Small intestine (tissue), 16 donors: ENCODE measurements at places on chromosomes 2 and 18.

DNA sequence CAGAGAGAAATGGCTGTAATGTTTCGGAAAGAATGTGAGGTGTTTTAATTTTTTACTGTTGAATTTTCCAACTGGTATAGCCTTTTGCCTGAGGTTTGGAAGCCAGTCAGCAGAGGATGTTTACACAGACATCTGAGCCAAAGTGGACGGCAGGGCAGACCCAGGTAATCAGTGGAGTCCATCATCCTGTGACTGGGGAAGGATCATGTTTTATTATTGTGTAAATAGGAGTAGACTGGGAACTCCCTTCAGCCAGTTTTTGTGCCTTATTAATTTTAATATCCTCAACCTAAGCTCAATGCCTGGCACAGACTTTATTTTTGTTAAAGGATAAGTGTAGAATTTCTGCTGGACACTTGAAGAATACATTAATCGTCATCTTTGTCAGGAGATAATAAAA, 142.0 kb upstream of the GAREM1 start:
- no peaks in the 10 kb centered on the region for H3K4me1 ChIP-seq
- H3K27ac ChIP-seq = no peak overlapping the region
- no peak for DNase-seq
- H3K27me3 ChIP-seq = no peaks in the 10 kb centered on the region
- H3K4me3 ChIP-seq = no peak overlapping the region
- H3K36me3 ChIP-seq = no peaks in the 10 kb centered on the region

GRCh38 chr2:148882051-148882450, 7.0 kb downstream of the KIF5C start:
- peak; percentile 12 for DNase-seq
- no peaks in the 10 kb centered on the region for H3K36me3 ChIP-seq
- no peak overlapping the region for H3K27ac ChIP-seq
- H3K4me3 ChIP-seq = no peak overlapping the region
- no peaks in the 10 kb centered on the region for H3K4me1 ChIP-seq

DNA sequence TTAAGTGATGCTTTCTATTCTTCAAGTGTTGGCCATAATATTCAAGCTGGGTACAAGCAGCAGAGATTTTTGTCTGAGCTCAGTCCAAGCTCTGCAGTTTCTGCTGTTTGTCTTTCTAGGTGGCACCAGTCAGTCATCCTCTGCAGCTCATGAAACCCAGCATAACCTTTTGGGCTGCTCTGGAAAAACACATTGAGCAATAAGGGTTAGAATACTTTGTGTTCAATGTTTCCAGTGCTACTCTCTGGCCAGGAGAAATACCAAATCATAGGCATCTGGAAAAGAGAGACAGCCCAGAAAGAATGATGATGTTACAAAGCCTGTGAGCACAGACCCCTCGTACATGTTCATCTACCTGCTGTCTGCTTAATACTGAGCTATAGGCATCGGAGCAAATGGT, 19.5 kb upstream of the WIPF1 start:
- H3K36me3 ChIP-seq = no peaks in the 10 kb centered on the region
- H3K4me1 ChIP-seq = peaks cover 5% of the 10 kb centered on the region
- no peaks in the 10 kb centered on the region for H3K27me3 ChIP-seq
- no peak overlapping the region for H3K27ac ChIP-seq
- H3K4me3 ChIP-seq = no peak overlapping the region

DNA sequence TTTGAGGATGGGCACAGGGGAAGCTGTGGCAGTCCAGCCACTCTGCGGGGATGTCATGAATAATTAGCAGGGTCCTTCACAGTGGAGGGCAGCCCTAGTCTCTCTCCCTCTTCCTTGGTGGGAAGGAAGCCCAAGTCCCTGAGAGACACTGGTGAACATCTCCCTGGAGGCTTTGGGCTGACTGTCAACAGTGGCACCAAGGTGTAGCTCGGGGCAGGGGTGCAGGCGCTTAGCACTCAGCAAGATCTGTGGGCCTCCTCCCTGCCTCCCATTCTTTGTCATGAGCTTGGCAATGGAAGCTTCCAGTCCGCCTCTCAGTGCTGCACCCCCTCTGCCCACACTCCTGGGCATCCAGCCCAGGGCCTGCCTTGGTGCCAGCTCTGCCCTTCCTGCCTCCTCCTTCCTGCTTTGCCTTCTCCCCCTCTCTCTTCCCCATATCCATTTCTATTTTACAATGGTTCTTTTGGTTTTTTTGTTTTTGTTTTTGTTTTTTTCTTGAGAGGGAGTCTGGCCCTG, 59.4 kb downstream of the STEAP3 start:
- no peaks in the 10 kb centered on the region for H3K4me1 ChIP-seq
- no peaks in the 10 kb centered on the region for H3K36me3 ChIP-seq
- no peak overlapping the region for H3K4me3 ChIP-seq
- no peak overlapping the region for H3K27ac ChIP-seq

GRCh38 chr2:170148161-170148560, 29.8 kb upstream of the MYO3B start:
- H3K36me3 ChIP-seq = no peaks in the 10 kb centered on the region
- H3K4me1 ChIP-seq = no peaks in the 10 kb centered on the region
- H3K27me3 ChIP-seq = no peaks in the 10 kb centered on the region

DNA sequence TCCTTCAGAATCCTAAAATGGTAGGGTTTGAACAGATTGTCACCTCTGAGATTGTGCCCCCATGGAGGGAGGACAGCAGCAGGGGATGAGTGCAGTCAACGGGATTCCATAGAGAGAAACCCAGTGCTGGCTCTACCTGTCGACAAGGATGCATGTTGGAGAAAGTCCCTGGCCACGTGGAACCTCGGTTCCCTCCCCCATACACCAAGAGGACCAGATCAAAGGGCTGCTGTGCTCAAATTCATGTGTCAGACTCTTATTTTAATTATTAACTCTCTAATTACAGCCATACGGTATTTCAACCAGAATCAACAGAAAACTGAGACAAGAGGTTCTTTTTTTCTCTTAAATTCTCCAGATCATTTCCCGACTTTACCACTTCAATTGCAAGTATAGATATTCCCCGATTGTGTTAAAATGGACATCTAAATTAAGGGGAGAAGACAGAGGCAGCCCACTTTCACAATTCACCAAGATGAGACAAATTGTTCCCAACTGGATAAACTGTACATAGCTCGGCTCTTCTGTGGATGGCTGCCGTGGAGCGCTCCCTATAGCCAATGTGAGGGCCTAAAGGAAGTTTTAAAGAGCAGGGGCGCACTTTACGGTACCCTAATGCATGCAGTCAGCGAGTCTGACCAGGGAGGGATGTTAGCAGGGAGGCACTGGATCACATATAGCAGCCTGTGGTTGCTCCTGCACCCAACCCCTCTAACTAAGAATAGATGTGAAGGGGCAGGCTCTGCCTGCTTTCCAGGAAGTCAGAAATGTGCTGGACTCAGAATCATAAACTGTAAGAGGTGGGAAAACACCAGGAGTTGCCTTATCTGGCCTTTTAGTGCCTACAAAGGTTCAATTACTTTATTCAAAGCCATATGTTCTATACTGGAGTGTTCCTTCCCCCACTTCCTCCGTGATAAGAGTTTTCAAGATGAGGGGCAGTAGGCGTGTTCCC, 123.1 kb downstream of the CACNB4 start:
- DNase-seq = peak; percentile 4
- H3K36me3 ChIP-seq = no peaks in the 10 kb centered on the region
- no peaks in the 10 kb centered on the region for H3K27me3 ChIP-seq
- no peak overlapping the region for H3K27ac ChIP-seq
- H3K4me1 ChIP-seq = no peaks in the 10 kb centered on the region

DNA sequence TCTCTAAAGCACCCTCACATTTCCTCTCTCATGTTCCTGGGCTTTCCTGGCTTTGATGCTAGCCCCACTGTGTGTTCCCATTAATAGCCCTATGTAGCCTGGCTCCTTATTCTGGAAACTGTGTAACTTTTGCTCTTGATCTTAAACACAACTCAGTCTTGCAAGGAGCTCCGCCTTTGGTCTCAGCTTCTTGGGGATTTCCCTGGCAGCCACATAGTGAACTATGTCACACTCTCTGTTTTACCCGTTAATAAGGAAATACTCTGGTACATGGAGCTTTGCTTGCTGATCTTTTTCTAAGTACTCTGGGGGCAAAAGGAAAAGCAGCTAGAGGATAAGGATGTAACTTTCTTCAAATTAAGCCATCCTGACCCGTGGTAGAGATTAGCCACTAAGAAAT, 259.3 kb downstream of the NEDD4L start:
- no peak overlapping the region for H3K27ac ChIP-seq
- peak; percentile 50 for DNase-seq
- no peaks in the 10 kb centered on the region for H3K27me3 ChIP-seq
- no peak overlapping the region for H3K4me3 ChIP-seq
- peaks cover 12% of the 10 kb centered on the region for H3K36me3 ChIP-seq

- DNase-seq = no peak
- no peak overlapping the region for H3K4me3 ChIP-seq
- H3K27me3 ChIP-seq = no peaks in the 10 kb centered on the region
- H3K4me1 ChIP-seq = peaks cover 6% of the 10 kb centered on the region
- H3K27ac ChIP-seq = no peak overlapping the region
- H3K36me3 ChIP-seq = no peaks in the 10 kb centered on the region
Measured at GRCh38 chr2:154707994-154708575, 9.6 kb downstream of the KCNJ3 start.

- H3K4me1 ChIP-seq = peaks cover 2% of the 10 kb centered on the region
- H3K36me3 ChIP-seq = no peaks in the 10 kb centered on the region
- H3K27ac ChIP-seq = no peak overlapping the region
Measured at GRCh38 chr2:152611458-152612231, 105.6 kb downstream of the PRPF40A start.

- H3K36me3 ChIP-seq = no peaks in the 10 kb centered on the region
- no peaks in the 10 kb centered on the region for H3K4me1 ChIP-seq
- no peak for DNase-seq
- H3K27ac ChIP-seq = no peak overlapping the region
- no peak overlapping the region for H3K4me3 ChIP-seq
Measured at GRCh38 chr2:214066862-214067261, 344.0 kb upstream of the VWC2L start.

- no peak overlapping the region for H3K4me3 ChIP-seq
- H3K4me1 ChIP-seq = no peaks in the 10 kb centered on the region
- no peaks in the 10 kb centered on the region for H3K27me3 ChIP-seq
- H3K36me3 ChIP-seq = peaks cover 4% of the 10 kb centered on the region
- DNase-seq = no peak
- no peak overlapping the region for H3K27ac ChIP-seq
Measured at GRCh38 chr2:111157798-111158197, 37.1 kb downstream of the BCL2L11 start.

- no peak overlapping the region for H3K27ac ChIP-seq
- no peak for DNase-seq
- no peaks in the 10 kb centered on the region for H3K4me1 ChIP-seq
- H3K4me3 ChIP-seq = no peak overlapping the region
- H3K27me3 ChIP-seq = peaks cover 3% of the 10 kb centered on the region
- no peaks in the 10 kb centered on the region for H3K36me3 ChIP-seq
Measured at GRCh38 chr2:104405623-104406022, 448.3 kb upstream of the POU3F3 start.

DNA sequence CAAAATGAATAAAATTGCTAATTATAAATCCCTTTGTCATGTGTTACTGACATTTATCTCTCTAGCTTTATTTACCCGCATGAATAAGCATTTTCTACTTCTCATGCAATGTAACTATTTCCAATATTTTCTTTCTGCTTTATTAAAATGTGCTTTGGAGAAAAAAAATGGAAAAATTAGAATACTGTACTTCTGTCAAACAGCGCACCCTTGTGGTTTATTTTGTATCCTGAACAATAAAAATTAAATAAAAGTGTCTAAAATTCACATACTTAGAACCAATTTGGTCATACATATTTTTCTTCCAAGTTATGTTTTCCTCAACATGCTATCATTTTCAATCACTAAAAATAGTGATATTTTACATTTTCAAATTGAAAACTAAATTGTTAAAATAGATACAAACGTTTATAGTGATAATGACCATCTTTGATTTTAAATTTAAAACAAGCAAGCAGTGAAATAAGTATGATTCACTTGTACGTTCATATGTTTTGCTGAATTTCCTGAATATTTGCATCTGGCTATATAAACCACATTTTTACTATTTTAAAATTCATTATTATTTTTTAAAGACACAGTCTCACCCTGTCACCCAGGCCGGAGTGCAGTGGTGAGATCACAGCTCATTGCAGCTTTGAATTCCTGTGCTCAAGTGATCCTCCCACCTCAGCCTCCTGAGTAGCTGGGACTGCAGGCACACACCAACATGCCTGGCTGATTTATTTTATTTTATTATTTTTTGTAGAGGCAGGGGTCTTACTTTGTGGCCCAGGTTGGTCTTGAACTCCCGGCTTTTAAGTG, 95.9 kb upstream of the GRB14 start:
- peak; percentile 48 for DNase-seq
- no peaks in the 10 kb centered on the region for H3K27me3 ChIP-seq
- peaks cover 1% of the 10 kb centered on the region for H3K4me1 ChIP-seq
- H3K36me3 ChIP-seq = peaks cover 7% of the 10 kb centered on the region
- H3K27ac ChIP-seq = no peak overlapping the region
- H3K4me3 ChIP-seq = no peak overlapping the region

- no peak overlapping the region for H3K27ac ChIP-seq
- peaks cover 3% of the 10 kb centered on the region for H3K4me1 ChIP-seq
- DNase-seq = no peak
- no peak overlapping the region for H3K4me3 ChIP-seq
- no peaks in the 10 kb centered on the region for H3K36me3 ChIP-seq
- no peaks in the 10 kb centered on the region for H3K27me3 ChIP-seq
Measured at GRCh38 chr2:230691005-230691647, 21.5 kb upstream of the CAB39 start.

- H3K4me3 ChIP-seq = no peak overlapping the region
- H3K27me3 ChIP-seq = peaks cover 38% of the 10 kb centered on the region
- H3K36me3 ChIP-seq = no peaks in the 10 kb centered on the region
- H3K27ac ChIP-seq = no peak overlapping the region
- H3K4me1 ChIP-seq = no peaks in the 10 kb centered on the region
Measured at GRCh38 chr2:50343150-50343830, 688.6 kb downstream of the NRXN1 start.

- H3K36me3 ChIP-seq = no peaks in the 10 kb centered on the region
- H3K27me3 ChIP-seq = no peaks in the 10 kb centered on the region
- H3K4me1 ChIP-seq = peaks cover 23% of the 10 kb centered on the region
- H3K4me3 ChIP-seq = no peak overlapping the region
- DNase-seq = no peak
- H3K27ac ChIP-seq = no peak overlapping the region
Measured at GRCh38 chr2:59584958-59585357, 968.5 kb downstream of the BCL11A start.

DNA sequence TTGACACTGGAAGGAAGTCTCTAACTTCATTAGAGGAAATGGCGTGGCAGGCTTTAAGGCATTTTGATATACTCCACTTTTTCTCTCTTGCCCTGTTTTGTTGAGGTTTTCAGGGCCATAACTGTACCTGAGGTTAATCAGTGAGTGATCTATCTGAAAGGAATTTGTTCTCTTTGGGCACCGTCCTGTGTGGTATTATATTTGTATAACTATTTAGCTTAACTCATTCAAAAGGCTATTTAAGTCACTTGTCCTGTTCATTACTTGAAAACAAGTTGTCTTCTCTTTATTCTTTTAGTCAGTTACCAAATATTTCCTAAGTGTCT, 180.4 kb downstream of the NEDD4L start:
- peaks cover 24% of the 10 kb centered on the region for H3K36me3 ChIP-seq
- no peak for DNase-seq
- peak overlapping the region; percentile 92 for H3K27ac ChIP-seq
- no peaks in the 10 kb centered on the region for H3K27me3 ChIP-seq
- H3K4me3 ChIP-seq = no peak overlapping the region

- no peaks in the 10 kb centered on the region for H3K27me3 ChIP-seq
- H3K4me3 ChIP-seq = no peak overlapping the region
- H3K36me3 ChIP-seq = peaks cover 20% of the 10 kb centered on the region
- no peak for DNase-seq
- H3K27ac ChIP-seq = no peak overlapping the region
- peaks cover 2% of the 10 kb centered on the region for H3K4me1 ChIP-seq
Measured at GRCh38 chr2:53907582-53907981, 47.8 kb upstream of the GPR75 start.
